ENCODE measurements at places on chromosomes 5 and 9. TPM values are rescaled to one million over a fixed set of nuclear protein-coding genes. Genes with fewer than 3 reads are reported as not detected.

GRCh38 chr9:125189361-125190289 lies at the start of gene PPP6C:
PPP6C (minus strand) TSS chr9:125189803; CDS start chr9:125189718, 85 bp downstream.
- H3K36me3 ChIP-seq = no peaks in the 10 kb centered on the region

Gene CNTLN
- total RNA-seq = 16.7 TPM

Gene IFNA21
- total RNA-seq = not detected

- no peaks in the 10 kb centered on the region for H3K36me3 ChIP-seq
- H3K27me3 ChIP-seq = no peaks in the 10 kb centered on the region
- no peak for DNase-seq
- peaks cover 4% of the 10 kb centered on the region for H3K4me1 ChIP-seq
Observed at GRCh38 chr5:178797101-178797521, 62.6 kb upstream of the ZNF354B start.

- H3K36me3 ChIP-seq = no peaks in the 10 kb centered on the region
- H3K4me3 ChIP-seq = no peak overlapping the region
- no peak overlapping the region for H3K27ac ChIP-seq
Observed at GRCh38 chr9:72278959-72279358, 86.0 kb downstream of the ZFAND5 start.
